ENCODE measurements at places on chromosomes 1 and 21.

DNA sequence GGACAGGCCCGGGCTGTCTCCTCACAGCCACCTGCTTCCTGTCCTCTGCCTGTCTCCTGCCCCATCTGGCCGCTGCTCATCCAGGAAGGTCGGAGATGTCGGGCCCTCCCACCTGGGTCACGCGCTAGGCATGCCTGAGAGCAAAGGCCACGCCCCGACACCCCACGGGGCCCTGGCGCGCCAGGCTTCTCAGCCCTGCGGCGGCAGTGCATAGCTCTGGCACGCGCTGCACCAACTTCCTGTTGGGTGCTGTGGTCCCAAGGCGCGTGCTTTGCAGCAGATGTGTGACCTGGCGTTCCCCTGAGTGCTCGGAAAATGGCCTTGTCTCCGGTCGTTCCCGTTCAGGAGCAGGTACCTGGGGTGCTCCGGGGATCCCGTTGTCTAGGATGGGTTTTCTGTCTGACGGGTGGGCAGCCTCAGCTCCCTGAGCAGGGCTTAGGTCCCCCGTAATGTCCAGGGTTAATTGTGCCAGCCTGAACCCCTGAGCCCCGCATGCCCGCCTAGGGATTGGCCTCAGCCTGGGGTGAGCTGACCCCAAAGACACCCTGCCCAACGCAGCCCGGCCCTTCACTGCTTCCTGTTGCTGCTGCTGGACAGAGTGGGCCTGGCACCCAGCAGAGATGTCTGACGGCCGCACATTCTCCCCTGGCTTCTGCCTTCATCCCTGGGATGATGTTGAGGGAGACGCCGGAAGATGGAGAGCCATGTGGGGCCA lies 19.4 kb upstream of the KCNAB2 start:
- DNase-seq, result no peak

- no peak for DNase-seq
Measured at GRCh38 chr1:244137276-244137675, 86.2 kb downstream of the ZBTB18 start.

GRCh38 chr1:17350083-17350482 lies 21.9 kb upstream of the PADI6 start:
- DNase-seq, result no peak

DNA sequence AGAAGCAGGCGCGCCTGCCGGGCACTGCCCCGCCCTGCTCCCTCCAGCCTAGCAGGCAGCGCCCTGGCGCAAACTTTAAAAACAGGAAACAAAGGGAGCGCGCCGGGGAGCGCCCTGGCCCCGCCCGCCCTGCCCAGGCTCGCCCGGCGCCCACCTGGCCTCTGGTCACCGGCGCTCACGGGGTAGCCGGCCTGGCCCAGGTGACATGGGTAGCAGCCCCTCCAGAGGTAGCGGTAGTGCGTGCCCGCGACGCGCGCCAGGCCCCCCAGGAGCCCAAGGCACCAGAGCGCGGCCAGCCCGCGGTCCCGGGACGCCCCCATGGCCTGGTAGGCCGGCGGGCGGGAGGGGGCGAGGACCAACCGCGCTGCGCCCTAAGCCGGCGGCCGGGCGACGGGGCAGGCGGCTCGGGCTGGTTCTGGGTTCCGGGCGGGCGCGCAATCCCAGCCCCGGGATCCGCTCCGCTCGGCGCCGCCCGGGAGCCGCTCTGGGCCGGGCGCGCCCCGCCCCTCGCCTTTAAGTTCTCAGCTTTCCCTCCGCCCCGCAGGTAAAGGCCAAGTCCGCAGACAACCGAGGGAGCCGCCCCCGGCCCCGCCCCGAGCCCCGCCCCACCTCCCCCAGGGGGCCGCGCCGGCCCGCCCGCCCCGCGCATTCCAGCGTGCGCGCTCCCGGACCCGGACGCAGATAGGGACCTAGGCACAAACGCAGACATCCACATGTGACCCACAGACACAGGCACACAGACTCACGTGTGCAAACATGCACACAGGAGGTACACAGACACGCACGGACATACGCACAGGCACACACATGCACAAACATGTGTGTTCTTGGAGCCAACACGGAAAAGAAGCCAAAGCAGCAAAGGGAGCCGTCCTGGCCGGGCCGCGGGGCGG lies 76.7 kb downstream of the ARHGEF16 start:
- peak; percentile 68 for DNase-seq

GRCh38 chr1:110864287-110864686 lies 8.7 kb upstream of the CD53 start:
- no peak for DNase-seq

DNA sequence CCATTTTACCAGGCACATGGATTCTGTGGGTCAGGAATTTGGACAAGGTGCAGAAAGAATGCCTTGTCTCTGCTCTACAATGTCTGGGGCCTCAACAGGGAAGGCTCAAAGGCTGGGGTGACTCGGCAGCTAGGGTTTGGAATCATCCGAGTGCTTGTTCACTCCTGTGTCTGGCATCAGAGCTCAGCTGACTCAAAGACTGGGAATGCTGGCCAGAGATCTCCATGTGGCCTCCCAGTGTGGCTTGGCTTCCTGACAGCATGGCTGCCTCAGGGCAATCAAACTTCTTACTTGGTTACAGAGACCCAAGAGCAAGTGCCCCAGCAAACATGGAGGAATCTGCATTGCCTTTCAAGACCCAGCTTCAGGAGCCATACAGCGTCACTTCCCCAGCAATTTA lies 110.5 kb downstream of the TOMM20 start:
- peak; percentile 99 for DNase-seq

DNA sequence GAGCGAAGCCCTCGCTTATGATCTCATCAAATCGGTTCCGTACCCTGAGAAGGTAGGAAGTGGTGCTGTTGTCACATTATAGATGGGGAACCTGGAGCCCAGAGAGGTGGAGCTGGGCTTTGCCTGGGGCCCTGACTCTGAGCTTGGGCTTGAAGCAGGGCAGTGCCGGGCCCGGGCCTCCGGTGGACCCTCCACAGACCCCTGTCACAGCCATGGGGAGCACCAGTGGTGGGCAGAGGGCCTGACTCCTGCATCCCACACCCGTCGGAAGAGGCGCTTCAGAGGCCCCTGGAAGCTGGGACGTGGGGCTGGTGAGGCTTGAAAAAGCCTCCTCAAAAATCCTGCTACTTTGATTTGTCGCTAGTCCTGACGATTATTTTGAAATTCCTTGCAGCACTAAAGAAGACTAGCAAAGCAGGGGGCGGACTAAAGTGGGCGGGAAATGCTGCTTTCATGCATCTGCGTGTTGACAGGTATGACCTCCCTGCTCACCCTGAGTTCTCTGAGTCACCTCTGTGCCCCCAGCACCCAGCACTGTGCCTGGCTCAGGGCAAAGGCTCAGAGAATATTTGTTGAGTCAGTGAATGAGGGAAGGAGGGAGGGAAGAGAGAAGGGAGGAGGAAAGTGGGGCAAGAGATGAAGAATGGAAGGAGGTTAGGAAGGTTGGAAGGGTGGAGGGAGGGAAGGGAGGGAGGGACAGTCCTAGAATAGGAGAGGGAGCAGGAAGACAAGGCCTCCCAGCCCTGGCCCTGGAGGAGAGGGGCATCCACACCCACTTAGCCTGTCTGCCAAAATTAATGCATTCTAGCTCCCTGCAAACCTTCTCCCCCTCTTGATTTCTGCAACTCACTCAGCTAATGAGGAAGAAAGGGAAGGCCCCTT lies 262.8 kb upstream of the VAMP3 start:
- DNase-seq, result no peak

GRCh38 chr1:174466607-174467006 lies 18.8 kb downstream of the GPR52 start:
- no peak for DNase-seq

DNA sequence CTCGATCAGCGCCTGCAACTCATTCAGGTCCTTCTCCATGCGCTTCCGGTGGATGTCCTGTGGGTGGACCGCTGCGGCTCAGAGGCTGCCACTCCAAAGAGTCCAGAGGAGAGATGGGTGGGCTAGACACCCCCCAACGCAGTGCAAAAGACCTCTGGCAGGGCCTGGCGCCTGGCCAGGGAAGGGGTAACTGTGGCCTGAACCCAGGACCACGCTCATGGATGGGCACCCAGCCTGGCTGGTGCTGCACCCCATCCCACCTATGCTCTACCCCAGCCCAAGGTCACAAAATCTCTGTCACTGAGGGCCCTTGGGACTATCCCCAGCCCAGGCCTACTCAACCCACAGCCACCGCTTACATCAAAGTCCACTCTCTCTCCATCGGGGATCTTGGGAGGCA lies 12.2 kb downstream of the TNNT2 start:
- DNase-seq, result no peak

DNA sequence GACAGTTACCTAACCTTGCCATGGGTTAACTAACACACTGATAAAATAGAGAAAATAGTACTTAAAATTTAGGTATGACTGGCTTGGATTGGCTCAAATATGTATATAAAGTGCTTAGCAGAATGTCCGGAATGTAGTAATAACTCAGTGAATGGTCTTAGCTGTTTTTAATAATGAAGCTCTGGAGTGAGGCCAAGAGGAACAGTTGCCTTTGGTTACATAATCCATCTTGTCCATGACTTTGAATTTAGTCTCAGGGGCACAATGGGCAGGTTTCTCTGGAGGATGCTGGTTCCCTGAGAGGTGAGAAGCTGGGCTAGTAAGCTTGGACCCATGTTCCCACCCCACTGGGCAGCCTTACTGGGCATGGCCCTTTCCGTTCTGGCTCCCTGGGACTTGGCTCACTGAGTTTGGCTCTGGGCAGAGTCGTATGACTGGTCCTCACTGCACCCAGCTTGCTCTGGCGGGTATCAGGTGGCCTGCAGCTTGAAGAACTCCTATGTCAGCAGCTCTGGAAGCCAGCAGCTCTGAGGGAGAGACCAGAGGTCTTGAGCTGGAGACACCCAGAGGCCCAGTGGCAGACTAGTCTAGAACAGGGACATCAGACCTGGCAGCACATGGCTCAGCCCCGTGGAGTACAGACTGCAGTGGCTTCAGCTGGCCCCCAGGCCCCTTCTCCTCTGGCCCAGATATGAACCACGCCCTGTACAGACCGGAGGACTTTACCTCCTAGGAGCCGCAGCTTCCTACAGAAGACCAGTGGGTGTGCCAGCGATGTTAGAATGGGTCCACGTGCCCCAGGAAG lies 40.4 kb downstream of the TENT5C start:
- peak; percentile 82 for DNase-seq

GRCh38 chr1:42690477-42691156 lies 8.4 kb downstream of the YBX1 start:
- peak; percentile 27 for DNase-seq

GRCh38 chr1:60589916-60590315 lies 492.4 kb upstream of the NFIA start:
- peak; percentile 28 for DNase-seq

DNA sequence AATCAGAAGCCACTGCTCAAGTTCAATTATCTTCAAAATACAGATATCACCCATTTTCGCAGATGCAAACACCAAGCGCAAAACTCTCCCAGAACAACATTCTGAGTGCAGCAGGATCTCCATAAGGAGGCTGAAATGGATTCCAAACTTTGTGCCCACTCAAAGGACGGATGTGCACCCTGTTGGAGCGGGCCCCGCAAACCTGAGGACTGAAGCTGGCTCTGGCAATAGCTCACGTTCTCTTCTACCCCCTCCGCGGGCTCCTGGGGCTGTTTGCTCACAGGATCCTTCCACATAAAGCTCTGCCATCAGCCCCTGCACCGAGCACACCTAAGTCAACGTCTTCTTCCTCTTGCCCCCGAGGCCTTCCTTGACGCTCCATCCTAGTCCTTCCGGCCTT lies 11.7 kb upstream of the RCSD1 start:
- no peak for DNase-seq

GRCh38 chr1:27503844-27504587 lies 14.0 kb upstream of the WASF2 start:
- DNase-seq, result peak; percentile 89

DNA sequence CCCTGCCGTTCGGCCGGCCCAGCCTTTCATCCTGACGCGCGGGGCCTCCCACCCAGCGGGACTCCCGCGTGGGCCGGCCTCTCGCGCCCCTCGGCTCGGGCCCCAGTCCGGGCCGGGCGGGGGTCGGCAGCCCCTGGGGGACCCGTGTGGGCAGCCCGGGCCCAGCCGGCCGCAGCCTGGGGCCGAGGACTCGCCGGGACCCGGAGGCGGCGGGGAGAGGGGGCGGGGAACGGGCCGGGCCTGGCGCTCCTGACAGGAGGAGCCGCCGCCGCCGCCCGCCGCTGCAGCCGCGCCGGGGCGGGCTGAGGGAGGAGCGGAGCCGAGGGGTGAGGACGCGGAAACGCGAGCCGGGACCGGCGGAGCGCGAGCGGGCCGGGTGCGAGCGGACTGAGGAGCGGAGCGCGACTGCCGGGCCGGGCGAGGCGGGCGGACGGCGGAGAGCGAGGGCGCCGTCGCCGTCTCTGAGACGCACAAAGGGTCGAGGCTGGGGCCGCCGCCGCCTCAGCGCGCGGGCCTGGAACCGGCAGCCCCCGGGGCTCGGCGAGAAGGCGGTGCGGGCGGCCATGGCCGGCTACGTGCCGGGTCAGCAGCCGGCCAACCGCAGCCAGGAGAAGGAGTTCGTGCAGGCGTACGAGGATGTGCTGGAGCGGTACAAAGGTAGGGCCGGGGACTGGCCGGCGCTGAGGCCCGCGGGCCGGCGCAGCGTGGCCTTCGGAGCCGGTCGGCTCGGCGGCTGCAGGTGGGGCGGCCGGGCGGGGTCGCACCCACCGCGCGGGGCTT lies 79.1 kb downstream of the NDUFS5 start:
- DNase-seq, result peak; percentile 49

DNA sequence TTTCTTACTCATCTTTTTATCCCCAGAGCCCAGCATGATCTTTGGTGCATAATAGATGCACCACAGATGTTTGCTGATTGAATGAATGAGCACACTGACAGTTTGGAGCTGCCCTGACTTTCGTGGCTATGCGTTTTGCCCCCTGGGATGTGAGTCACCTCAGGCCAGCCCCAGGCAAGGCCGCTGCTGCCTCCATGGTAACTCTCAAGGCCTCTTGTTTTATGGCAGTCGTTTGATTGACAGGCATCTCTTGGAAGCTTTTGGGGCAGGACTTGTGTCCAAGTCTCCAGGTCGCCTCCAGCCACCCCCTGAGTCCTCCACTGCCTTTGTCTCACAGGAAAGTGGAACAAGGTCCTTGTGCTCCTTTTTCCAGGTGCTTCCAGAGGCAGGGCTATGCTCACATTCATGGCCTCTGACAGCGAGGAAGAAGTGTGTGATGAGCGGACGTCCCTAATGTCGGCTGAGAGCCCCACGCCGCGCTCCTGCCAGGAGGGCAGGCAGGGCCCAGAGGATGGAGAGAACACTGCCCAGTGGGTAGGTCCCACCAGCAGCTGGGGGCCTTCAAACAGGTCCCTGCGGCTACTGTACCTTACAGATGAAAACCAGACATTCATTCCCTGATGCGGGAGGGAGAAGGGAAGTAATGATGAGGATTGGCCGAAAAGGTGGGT lies 11.2 kb downstream of the PSEN2 start:
- DNase-seq, result no peak

- peak; percentile 25 for DNase-seq
Measured at GRCh38 chr1:44316231-44316759, 38.8 kb downstream of the ERI3 start.
